ENCODE measurements at places on chromosomes 11 and 22.

DNA sequence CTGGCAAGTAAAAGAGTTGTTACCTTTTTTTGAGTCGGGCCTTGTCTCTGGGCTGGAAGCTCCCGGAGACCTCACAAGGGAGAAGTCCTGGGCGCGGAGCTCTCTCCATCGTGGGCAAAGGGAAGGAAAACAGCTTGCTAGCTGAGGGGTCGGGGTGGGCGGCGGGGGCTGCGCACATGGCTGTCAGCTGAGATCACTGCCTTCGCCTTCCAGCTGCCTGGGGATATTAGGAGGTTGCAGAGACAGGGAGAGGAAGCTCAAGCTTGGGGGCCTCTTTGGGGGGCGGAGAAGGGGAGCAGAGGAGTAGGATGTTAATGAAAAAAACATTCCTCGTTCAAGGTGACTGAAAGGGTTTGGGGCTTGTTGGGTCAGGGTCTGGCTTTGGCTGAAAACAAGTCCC, 49.2 kb upstream of the ALX4 start:
- DNase-seq = no peak

- DNase-seq = no peak
Measured at GRCh38 chr11:110897035-110897434, 184.8 kb upstream of the ARHGAP20 start.

DNA sequence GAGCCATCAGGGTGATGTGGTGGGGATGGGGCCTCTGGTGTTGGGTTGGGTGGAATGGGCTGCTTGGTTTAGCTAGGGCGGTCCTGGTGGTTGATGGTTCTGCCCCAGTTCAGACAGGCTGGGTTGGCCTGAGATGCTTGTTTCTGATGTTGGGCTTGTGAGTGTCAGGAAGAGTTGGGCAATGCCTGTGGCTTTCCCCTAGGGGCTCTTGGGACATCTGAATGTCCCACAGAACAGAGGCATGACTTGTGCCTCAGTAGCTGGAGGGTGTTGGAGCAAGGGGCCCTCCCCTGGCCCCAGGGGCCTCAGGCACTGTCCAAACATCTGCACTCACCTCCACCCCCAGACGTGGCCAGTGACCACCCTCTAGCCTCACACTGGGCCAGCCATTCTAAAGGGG, 14.0 kb upstream of the CTSD start:
- no peak for DNase-seq

GRCh38 chr11:2302896-2303626, 1.2 kb downstream of the TSPAN32 start:
- no peak for DNase-seq

- DNase-seq = peak; percentile 29
Measured at GRCh38 chr11:134942681-134943080, 530.6 kb upstream of the B3GAT1 start.

DNA sequence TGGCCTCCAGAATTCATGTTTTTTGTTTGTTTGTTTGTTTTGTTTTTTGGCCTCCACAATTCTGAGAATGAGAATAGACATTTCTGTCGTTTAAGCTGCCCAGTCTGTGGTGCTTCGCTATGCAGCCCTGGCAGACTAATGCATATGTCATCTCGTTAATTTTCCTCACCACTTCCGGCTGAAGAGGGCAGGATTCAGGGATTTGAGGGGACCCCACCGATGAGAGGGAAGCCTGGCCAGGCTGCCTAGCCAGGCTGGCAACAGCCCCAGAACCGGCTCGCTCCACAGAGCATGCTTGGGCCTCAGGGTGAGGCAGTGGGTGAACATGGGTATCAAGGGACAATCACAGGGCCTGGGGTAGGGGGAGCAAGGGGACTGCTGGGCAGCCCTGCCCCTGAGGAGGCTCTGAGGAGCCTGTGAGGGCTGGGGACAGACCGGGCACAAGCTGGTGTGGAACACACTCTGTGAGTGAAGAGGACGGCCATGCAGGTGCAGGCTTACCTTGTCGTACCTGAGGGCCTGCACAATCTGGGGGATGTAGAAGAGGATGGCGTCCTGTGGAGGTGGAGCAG, 47.8 kb upstream of the SERPIND1 start:
- no peak for DNase-seq

GRCh38 chr22:32531228-32531627, 56.6 kb downstream of the FBXO7 start:
- DNase-seq = no peak

DNA sequence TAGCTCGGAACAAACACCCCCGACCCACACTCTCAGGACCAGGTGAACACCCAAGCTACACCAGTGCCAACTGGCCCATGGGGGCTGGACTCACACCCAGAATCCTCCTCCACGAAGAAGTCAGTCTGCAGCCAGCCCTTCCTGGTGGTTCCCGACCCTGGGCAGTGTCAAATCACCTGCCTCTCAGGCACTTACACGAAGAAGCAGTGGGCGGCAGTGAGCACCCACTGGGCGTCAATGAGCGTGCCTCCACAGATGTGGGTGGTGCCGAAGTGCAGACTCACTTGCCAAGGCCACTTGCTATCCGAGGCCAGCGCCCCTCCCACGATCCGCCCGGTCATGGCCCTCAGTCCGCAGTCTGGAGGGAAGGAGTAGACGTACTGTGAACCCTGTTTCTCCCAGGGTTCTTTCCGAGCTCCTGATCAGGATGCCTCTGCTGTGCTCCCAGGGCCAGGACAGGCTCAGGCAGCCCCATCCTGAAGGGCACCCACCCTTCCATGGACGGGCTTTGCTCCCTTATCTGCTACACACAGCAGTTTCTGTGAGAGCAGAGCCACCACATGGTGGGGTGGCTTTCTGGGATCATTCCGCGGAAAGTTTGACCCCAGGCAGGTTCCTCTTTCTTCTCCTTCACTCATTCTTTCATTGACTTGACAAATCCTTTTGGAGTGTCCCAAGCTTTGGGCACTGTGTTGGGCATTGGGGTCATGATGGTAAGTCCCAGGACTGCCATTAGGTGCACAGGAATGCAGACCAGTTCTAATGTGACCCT, 19.4 kb downstream of the TMPRSS13 start:
- no peak for DNase-seq

- no peak for DNase-seq
Measured at GRCh38 chr11:113574171-113574570, 99.0 kb upstream of the DRD2 start.

GRCh38 chr11:123434262-123434661, 4.2 kb downstream of the GRAMD1B start:
- no peak for DNase-seq

DNA sequence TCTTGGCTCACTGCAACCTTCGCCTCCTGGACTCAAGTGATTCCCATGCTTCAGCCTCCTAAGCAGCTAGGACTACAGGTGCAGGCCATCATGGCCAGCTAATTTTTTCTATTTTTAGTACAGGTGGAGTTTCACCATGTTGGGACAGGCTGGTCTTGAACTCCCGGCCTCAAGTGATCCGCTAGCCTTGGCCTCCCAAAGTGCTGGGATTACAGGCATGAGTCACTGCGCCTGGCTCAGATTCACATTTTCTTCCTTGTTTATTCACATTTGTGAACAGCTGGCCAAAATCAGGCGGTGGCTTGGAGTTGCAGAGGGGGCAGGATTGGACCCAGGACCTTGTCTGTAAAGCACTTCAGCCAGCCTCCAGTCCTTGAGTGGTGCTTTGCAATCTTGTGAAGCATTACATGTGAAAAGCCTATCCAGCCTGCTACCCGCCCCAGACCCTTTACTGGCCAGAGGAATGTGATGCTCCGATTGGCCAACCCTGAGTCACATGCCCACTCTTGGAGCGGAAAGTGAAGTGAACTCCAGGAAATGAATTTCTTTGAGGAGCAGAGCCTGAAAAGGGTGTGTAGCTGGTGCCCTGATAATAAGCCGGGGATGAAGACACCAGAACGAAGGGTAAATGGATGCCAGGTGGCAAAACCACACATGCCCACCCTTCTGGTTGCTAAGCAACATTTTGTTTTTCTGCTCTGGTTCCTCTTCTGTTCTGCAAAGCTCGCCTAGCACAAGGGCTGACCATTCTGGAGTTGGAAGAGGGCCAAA, 62.6 kb upstream of the PTPRJ start:
- DNase-seq = peak; percentile 74

DNA sequence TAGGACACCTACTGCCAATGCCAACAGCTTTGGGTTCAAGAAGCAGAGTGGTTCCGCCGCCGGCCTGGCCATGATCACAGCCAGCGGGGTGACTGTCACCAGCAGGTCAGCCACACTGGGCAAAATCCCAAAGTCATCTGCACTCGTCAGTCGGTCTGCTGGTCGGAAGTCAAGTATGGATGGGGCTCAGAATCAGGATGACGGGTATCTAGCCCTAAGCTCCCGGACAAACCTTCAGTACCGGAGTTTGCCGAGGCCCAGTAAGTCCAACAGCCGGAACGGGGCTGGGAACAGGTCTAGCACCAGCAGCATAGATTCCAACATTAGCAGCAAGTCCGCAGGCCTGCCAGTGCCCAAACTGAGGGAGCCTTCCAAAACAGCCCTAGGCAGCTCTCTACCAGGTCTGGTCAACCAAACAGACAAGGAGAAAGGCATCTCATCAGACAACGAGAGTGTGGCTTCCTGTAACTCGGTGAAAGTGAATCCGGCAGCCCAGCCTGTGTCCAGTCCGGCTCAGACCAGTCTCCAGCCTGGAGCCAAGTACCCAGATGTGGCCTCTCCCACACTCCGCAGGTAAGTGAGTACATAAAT, 115.1 kb downstream of the DBX1 start:
- no peak for DNase-seq

- DNase-seq = no peak
Measured at GRCh38 chr11:72975778-72976521, 161.7 kb downstream of the ATG16L2 start.

Measured in tibial nerve (tissue), 4 donors.